ENCODE measurements at places on chromosomes 11 and 22. TPM values are rescaled to one million over a fixed set of nuclear protein-coding genes. Genes with fewer than 3 reads are reported as not detected.

DNA sequence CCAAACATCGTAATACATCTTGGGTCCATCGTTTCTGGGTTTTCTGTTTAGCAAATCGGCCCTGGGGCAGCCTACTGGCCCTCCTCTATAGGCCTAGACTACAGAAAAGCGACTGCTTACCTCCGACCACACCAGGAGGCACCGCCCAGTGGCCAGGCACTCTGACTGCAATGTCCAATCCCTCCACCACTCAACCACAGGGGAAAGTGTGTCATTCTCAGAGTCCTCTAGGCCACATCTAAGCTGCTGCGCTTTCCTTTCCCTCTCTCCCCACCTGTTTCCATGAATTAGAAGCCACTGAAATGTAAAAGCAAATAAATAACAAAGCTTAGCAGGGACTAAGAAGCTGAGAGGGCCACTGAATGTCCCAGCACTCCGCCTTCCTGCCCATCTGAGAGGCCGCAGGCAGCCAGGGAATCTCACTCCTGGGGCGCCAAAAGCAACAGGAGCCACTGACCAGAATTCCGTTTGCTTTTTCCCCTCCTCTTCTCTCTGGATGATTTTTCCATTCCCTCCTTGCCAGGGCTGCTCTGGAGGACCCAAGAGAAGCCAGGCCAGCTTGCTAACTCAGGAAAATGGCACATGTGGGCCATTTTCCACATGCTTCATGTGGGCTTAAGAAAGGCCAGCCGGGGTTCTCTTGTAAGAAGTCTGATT, 50.1 kb upstream of the FLI1 start:
- peak; percentile 17 for DNase-seq

GRCh38 chr22:48369789-48370507, 1457.7 kb downstream of the BRD1 start:
- DNase-seq = no peak

- DNase-seq = no peak
Observed at GRCh38 chr22:49317369-49317768, 510.3 kb downstream of the BRD1 start.

DNA sequence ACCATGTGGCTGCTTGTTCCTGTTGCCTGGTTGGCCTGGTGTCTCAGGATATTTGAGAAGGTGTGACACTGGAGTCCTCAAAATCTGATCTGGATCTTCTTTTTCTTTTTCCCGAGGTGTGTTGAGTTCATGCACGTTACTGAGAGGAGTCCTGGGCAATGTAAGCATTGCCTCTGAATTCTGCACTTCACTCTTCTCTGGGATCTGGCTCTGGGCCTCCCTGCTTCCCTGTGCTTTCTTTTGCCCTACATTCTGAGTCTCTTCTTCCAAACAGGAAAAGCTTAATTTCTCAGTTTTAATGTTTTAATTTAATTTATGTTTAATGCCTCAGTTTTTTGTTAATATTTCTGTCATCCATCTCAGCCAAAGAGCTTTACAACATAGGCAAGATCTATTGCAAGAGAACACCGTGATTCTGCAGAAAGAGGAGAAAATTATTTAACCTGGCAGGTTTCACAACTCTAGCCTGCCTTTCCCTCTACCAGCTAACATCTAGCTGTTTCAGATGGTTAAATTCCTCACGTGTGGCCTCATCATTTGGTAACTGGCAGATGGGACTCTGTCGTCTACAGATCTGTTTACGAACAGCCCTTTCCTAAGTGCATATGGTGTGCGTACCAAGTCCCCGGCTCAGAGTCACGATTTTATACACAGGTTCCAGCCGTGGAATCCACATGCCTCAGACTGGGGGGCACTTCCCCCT, 24.7 kb downstream of the LDLRAD3 start:
- no peak for DNase-seq

The MUS81 gene
- total RNA-seq = 42.4 TPM

The DEPDC5 gene
- total RNA-seq = 1.8 TPM

The OR8G5 gene
- total RNA-seq = not detected

The OR51B5 gene
- total RNA-seq = not detected

The C11orf16 gene
- not detected for total RNA-seq

The PRODH gene
- not detected for total RNA-seq
